ENCODE measurements at places on chromosomes 7 and 10.

GRCh38 chr7:949021-949934 is 5.2 kb downstream of the ADAP1 start:
- DNase-seq = no peak

DNA sequence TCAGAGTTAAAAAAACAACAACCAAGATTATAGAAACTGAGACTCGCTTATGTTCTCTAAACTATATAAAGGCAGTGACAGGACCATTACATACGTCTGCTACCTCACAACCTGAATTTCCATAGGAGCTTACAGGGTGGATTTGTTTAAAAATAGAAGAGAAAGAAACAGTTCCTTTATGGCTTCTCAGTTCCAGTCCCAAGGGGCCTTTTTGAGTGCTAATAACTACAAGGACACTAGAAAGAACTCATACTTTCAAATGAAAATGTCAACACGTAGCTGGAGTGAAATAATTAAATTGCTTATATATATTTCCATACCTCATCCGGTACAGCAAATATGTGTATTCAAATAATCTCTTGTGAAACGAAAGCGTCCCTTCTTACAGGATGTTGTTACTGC is 19.7 kb downstream of the TSPAN12 start:
- DNase-seq = no peak

GRCh38 chr7:99021941-99022560 is 121.9 kb downstream of the SMURF1 start:
- no peak for DNase-seq

- DNase-seq = no peak
Measured at GRCh38 chr10:49076319-49076718, 39.0 kb downstream of the VSTM4 start.

DNA sequence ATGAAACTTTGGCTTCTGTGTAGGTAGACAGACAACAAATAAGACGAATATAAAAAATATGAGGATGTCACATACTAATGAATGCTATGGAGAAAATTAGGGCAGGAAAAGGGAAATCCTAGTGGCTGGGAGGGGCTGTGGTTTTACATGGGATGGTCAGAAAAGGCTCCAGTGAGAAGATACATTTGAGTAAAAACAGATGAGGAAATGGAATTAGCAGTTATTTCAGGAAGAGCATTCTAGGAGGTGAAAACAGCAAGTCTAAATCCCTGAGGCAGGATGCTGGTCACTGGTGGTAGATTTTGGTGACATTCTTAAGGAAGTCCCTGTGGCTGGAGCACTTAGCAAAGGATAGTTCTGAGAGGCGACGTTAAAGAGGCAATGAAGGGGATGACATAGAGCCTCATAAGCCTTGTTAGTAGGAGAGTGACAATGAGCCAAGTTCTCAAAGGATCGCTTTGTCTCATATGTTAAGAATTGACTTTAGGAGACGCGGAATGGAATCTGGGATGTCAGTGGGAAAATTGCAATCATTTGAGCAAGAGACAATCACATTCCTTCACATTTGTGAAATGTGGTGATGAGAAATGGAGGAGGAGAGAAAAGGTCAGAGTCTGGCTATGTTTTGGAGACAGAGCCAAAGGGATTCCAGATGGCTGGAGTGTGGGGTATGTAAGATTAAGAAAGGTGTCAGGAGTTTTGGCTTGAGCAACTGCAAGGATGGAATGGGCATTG is 384.7 kb upstream of the FZD8 start:
- DNase-seq = no peak

- DNase-seq = no peak
Measured at GRCh38 chr7:124965553-124965952, 35.9 kb upstream of the POT1 start.

- no peak for DNase-seq
Measured at GRCh38 chr10:102375250-102375649, 20.3 kb upstream of the NFKB2 start.

GRCh38 chr7:151702961-151703360 is 174.0 kb downstream of the PRKAG2 start:
- DNase-seq = no peak

DNA sequence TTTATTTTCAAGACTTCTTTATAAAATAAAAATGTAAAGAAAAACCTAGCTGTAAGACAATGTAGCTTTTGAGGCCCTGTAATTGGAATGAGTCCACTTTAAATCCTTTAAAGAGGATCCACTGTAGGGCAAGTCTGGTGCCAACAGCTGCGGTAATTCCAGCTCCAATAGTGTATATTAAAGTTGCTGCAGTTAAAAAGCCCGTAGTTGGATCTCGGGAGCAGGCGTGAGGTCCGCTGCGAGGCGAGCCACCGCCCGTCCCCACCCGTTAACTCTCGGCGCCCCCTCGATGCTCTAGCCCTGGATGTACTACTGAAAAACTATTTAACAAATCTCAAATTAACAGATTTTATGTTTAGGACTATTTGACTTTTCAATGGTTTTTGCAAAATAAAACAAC is 414.7 kb upstream of the SEMA3C start:
- DNase-seq = no peak
